Stimulated activated CD8-positive, alpha-beta memory T cell treated with anti-CD3 and anti-CD28 coated beads, Interleukin-4, amount 100 ng/mL, for 48 hours (primary cell): ENCODE measurements at places on chromosomes 7 and 10.

GRCh38 chr7:45651540-45651939 is 77.4 kb downstream of the ADCY1 start:
- DNase-seq = no peak

GRCh38 chr7:51278797-51279196 is 37.8 kb downstream of the COBL start:
- no peak for DNase-seq

DNA sequence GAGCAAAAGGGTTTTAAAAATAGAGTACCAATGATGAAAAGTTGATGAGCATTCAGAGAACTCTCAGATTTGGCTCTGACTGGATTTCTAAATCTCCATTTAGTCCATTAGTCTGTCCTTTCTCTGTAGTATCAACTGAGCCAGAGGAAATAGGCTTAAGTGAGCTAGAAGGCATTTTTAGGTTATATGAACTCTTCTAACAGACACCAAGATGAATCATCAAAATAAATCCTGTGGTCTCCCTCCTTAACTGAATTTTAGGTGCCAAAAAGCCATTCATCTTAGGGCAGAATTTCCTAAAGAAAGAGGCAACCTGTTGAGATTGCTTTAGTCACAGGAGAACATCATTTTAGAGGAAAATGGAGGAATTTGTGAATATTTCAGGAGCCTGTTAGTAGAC is 305.1 kb downstream of the AUTS2 start:
- no peak for DNase-seq

DNA sequence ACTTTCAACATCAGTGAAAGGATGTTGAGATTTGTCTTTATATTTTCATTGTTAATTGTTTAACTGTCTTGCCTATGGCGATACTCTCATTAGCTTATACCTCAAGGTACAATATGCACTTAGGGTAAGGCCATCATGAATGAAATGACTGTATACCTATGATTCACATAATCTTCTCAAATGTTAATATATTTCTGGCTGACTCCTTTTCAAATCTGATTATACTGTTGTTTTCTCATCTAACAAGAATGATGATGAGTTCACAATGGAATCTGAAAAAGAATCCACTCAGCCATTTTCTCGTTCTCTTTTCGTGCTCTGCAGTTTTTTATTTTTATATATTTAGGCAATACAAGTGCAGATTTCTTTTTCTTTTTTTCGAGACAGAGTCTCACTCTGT is 159.1 kb downstream of the ARHGAP12 start:
- no peak for DNase-seq

DNA sequence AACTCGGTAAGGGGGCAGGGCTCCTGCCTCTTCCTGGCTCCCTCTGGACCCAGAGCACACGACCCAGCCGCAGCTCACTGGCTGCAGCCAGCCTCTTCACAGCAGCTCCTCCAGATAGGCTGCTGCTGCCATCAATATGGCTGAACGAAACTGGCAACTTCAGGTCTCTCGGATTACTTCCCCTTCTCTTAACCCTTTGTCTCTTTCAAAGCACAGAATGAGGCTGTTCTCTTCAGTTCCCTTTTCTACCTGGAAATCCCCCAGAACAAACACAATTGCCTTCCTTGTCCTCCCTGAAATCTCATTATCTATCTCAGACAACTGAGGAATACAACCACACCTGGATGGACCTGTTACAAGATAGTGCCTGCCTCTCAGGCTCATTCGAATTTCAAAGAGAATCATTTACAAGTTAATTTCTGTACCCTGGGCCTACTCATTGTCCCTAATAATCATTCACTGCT is 193.4 kb upstream of the MBL2 start:
- DNase-seq = no peak

GRCh38 chr10:73644015-73644743 is 2.9 kb upstream of the MYOZ1 start:
- peak; percentile 48 for DNase-seq

DNA sequence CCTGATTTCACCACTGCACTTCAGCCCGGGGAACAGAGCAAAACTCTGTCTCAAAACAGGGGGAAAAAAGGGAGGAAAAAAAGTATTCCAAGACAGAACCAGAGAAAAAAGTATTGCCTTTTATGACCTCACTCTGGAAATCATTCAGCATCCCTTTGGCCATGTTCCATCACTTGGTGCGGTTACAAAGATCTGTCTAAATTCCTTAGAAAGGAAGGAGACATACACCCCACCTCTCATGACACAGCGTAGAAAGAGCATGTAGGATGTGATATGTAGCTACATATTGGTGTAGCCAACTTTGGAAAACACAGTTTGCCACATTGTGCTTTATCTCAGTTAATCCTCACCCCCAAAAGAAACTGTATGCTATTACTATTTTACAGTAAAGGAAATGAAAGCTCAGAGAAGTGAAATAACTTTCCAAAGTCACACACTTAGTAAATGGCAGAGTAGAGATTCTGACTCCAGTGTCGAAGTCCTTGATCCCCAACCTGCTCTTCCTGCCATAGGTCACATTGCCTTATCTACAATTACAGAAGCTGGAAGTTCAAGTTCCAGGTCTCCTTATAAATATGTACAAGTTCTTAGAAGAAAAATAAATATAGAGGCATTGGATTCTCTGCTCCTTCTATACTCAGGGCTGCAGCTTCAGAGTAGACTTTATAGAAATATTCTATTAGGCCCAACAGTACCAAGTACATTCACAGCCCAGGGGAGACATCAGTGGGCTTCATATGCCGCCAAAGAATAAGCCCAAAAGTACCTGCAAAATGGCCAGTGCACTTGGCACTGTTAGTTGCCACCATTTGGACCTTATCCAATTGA is 91.6 kb upstream of the KMT2E start:
- DNase-seq = no peak

GRCh38 chr7:156659961-156660360 is 19.4 kb downstream of the RNF32 start:
- no peak for DNase-seq

- no peak for DNase-seq
Observed at GRCh38 chr7:142954680-142955268, 7.4 kb downstream of the KEL start.

DNA sequence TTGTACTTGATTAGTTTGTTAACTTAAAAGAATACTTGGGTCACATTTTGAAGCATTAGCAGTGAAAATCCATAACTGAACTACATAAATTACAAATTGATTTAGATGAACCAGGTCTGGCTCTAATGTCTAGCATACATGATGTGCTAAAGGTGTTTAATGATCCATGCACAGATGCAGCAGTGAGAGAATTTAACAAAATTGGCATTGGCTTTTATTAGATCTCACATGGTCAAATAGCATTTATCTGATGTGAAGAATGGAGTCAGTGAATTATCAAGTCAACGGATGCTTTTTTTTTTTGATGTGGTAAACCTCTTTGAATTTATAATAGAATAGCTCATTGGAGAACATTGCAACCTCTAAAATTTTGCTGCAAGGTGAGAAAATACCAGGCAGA is 293.0 kb upstream of the POT1 start:
- no peak for DNase-seq

DNA sequence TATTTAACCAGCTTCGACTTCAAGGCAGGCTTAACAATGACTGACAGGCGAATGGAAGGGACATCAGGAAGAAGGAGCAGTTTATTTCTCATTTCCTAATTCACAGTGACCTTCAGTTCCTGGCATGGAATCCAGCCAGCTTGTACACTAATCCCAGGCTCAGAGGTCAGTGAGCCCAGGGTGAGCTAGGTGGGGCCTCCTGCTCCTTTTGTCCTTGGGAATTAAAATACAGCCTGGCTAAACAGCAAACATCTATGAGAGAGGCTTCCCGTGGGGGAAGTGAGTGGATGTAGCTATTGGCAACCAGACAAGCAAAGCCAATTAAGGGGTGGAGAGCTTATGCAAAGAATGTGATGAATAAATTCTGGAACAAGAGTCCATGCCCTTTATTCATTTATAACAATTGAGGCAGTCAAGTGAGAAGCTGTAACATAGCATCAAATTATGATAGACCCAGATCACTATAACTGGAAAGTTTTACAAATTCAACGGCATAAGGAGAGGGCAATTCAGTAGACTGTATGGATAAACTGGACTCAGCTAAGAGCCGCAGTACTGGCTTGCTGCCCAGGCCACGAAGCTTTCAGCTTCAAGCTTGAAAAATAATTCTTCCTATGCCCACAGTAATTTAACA is 57.1 kb downstream of the STK17A start:
- DNase-seq = no peak

DNA sequence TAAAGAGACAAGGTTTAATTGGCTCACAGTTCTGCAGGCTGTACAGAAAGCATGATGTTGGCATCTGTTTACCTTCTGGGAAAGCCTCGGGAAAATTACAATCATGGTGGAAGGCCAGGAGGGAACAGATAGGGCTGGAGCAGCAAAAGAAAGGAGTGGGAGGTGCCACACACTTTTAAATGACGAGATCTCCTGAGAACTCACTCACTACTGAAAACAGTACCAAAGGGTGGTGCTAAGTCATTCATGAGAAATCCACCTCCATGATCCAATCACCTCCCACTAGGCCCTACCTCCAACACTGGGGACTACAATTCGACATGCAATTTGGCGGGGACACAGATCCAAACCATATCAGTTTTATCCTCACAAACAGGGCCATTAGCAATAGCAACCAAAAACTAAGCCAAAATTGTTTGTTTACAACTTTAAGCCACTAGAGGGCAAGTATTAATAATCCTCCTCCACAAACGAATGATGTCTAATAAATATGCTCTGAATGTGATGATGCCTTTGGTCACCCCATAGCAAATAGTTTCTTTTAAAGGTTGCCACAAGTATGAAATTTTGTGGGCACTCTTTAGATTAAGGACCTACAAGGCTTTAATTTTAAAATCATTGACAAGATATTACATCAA is 129.2 kb upstream of the NRBF2 start:
- DNase-seq = no peak

- no peak for DNase-seq
Observed at GRCh38 chr10:73759512-73760115, 15.4 kb downstream of the SEC24C start.

DNA sequence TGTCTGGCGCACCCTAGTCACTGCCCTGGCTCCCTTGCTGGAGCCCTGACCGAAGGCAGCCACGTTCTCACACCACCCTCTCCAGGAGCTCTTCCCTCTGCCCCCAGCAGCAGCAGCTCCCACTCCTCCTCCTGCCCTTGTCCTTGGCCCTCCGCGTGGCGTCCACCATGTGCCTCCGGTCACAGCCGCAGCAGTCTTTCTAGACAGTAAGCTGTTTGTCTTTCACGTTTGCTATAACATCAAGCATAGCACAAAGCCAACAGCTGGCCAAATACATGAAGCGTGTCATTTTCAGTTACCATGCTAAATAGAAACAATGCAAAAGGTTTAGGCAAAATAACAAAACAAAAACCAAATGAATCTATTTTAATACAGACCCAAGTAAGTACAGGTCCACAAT is 3.3 kb downstream of the PITRM1 start:
- no peak for DNase-seq

DNA sequence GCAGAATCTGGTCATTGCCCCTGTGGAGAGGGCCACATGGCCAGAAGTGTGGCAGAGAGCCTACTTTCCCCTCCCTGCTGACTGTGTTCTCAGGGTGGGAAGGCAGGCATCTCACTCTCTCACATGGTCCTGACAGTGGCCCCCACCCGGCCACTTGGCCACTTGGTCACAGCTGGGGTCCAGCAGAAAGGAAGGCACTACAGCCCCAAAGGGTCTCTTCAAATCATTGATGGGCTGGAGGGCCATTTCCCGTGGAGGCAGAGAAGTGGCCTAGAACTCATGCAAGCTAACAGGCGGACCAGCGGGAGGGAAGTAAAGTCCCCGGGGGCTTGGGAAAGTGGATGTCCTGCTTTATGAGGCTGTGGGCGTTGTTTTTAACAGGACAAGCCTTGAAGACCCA is 125.3 kb downstream of the EMX2 start:
- no peak for DNase-seq

- DNase-seq = no peak
Observed at GRCh38 chr10:48243487-48243886, 31.0 kb downstream of the FRMPD2 start.

- DNase-seq = no peak
Observed at GRCh38 chr7:143479055-143479766, 1.5 kb downstream of the TAS2R41 start.

DNA sequence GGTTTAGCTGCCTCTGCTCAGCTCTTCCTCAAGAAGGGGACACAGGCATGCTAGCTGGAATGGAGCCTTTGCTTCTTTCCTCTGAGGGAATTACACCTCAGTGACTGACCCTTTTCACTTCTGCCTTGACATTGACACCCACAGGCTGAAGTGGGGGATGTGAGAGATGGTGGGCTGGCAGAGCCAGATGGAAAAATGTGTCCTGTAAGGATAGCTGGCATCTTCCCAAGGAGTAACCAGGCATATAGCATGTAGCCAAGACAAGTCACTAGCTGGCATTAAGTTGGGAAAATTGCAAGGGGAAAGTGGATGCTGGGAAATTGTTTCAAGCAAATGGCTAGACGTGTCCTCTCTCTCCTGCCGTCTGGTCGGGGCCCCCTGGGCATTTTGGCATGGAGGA is 19.9 kb downstream of the STMP1 start:
- no peak for DNase-seq

GRCh38 chr7:41701068-41701941 is 1.6 kb downstream of the INHBA start:
- no peak for DNase-seq

DNA sequence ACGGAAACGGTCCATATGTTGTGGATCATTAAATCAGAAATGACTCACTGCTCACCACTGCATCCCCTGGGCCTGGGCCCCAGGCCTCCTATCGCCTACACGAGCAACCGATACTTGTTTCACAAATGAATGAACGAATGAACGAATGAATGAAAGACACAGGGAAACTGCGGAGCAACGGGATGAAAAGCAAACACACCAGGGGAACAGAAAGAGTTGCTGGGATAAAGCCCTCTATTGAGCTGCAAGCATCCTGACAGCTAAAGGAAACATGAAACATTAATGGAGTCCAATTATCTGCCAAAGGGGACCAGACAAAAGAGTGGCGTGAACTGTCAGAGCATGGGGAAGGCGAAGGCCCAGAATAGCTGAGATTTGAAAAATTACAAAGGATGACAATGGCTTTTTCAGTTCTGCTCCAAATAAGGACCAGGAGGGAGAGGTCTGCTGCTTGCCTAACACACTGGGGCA is 92.1 kb downstream of the GRB10 start:
- no peak for DNase-seq

GRCh38 chr10:113524120-113524519 is 28.7 kb upstream of the HABP2 start:
- no peak for DNase-seq

DNA sequence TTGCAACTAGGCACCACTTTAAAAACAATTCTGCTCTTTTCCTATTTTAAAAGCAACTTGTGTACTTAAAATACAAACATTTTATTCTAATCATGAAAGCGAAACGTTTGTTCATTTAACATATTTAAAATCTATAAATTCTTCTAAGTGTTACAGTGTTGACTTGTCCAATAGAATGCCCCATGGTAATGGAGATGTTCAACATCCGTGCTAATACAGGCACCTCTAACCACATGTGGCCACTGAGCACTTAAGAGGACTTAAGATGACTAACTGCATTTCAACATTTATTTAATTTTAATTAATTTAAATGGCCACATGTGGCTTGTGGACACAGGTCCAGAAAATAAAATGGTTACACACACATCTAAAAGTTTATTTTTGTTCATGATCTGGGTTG is 115.1 kb downstream of the TPK1 start:
- DNase-seq = no peak
